Stimulated activated CD4-positive, alpha-beta T cell treated with anti-CD3 and anti-CD28 coated beads, Interleukin-12 subunit alpha, Interleukin-12 subunit beta, amount 100 ng/mL, for 48 hours (primary cell): ENCODE measurements at places on chromosomes 2 and 18.

- no peak for DNase-seq
These were observed 4.7 kb upstream of the KCNE4 start for GRCh38 chr2:223047260-223047761.

DNA sequence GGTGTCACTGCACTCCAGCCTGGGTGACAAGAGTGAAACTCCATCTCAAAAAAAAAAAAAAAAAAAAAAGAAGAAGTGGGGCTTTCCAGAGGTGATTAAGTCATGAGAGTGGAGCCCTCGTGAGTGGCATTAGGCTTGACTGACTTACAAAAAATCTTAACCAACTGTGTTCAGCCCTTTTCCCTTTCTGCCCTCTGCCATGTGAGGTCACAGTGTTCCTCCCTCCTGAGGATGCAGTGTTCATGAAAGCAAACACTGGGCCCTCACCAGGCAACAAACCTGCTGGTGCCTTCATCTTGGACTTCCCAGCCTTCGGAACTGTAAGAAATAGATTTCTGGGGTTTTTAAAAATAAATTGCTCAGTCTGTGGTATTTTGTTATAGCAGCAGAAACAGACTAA is 37.0 kb upstream of the METTL21A start:
- no peak for DNase-seq

DNA sequence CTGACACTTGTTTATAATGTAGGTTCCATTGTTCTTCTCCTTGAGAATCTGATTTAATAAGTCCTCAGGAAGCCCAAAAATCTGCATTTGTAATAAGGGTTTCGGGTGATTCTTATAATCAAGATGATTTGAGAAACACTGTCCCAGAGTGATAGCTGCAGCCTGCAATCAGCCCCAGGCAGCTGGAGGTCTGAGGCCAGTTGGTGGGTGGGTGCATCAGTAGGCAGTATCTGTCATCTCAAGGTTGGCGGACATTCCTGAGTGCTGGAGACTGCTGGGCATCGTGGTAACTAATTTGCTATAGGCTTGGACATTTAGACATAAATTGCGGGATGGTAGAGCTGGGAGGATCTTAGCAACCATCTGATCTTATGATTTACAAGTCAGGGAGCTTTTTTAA is 2.7 kb upstream of the IL18RAP start:
- DNase-seq = no peak

- DNase-seq = no peak
These were observed 490.6 kb downstream of the IRS1 start for GRCh38 chr2:226308986-226309385.

GRCh38 chr2:74091391-74091790 is 56.3 kb downstream of the BOLA3 start:
- DNase-seq = no peak

- no peak for DNase-seq
These were observed 789.7 kb upstream of the SLC39A10 start for GRCh38 chr2:194867328-194867727.

GRCh38 chr2:222877556-222878300 is 16.9 kb downstream of the ACSL3 start:
- DNase-seq = no peak

DNA sequence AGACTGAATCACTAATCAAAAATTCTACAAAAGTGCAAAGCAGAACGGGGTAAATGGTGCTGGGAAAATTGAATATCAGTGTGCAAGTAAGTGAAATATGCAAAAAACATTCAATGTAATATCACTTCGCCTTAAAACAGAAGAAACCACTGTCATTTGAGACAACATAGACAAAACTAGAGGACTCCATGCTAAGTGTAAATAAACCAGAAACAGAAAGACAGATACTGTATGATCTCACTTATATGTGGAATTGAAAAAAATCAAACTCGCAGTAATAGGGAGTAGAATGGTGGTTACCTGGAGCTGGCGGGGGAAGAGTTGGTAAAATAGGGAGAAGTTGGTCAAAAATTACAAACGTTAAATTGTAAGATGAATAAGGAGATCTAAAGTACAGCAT is 1420.0 kb upstream of the CDH2 start:
- DNase-seq = no peak

GRCh38 chr2:160472839-160473251 is 20.8 kb downstream of the RBMS1 start:
- no peak for DNase-seq

DNA sequence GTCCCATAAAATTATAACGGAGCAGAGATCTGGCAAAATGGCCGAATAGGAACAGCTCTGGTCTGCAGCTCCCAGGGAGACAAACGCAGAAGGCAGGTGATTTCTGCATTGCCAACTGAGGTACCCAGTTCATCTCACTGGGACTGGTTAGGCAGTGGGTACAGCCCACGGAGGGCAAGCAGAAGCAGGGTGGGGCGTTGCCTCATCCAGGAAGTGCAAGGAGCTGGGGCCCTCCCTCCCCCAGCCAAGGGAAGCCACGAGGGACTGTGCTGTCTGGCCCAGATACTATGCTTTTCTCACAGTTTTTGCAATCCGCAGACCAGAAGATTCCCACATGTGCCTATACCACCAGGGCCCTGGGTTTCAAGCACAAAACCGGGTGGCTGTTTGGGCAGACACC is 22.8 kb downstream of the ICA1L start:
- DNase-seq = no peak

DNA sequence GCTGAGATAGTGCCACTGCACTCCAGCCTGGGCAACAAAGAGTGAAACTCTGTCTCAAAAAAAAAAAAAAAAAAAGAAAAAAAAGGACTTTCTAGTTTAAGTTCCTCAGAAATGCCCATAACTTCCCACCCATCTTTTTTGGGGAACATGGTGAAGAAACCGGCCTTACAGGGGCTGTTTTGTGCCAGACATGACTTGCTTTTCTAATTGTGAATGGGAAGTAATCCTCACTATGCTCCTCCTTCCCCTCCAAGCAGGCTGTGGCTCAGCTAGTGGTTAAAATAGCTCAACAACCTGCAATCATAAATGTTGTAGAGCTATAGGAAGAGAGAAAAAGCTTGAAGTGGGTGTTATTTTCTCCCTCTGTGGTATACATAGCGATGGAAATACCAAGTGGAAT is 34.1 kb upstream of the OLA1 start:
- DNase-seq = no peak

DNA sequence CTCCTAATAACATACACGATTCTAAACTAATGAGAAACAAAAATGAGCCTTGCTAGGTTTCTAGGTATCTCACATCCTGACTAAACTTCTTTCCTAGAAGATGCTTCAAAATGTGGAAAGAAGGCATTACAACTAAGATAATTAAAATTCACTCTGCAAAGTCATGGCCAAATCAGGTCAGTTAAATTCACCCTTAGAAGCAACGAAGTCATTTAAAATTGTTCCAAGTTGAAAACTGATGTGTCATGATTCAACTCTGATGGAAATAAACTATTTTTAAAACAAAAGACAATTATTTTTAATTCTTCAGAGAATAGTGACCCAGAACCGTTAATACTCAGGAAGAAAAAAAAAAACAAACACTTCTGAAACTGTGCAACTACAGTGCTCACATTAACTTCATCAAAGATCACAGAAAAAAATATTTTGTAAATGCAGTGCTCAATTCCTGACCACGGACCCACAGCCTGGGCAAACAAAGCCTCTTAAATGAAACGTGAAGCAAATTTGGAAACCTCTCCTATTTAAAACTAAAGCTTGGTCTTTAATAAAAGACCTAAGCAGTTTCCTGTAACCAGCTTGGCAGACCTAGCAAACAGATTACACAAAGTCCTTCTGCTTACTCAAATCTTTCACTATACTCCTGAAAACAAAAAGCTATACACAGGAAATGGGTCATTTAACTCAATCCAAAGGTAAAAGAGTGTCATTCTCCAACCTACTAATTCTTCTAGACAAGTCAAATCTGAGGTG is 39.0 kb downstream of the CHN1 start:
- no peak for DNase-seq

DNA sequence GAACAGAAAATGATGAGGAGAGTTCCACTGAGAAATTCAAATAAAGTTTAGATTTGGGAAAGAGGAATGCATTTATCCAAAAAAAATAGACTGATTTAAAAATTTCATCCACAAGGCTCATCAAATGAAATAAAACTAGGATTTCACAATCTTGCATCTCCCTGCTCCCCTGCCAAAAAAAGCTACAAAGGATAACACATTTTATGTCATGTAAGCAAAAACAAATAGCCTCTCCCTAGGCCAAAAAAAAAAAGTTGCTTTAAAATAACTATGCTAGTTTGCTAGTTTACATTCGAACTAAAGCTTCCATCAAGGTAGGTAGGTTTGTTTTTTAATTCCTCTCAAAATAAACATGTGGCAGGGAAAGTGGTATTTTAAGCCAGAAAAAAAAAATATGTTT is 465.5 kb upstream of the ID2 start:
- DNase-seq = no peak

GRCh38 chr2:159798376-159798725 is 343 bp upstream of the CD302 start:
- DNase-seq = no peak
